ENCODE measurements at places on chromosomes 4 and X.

DNA sequence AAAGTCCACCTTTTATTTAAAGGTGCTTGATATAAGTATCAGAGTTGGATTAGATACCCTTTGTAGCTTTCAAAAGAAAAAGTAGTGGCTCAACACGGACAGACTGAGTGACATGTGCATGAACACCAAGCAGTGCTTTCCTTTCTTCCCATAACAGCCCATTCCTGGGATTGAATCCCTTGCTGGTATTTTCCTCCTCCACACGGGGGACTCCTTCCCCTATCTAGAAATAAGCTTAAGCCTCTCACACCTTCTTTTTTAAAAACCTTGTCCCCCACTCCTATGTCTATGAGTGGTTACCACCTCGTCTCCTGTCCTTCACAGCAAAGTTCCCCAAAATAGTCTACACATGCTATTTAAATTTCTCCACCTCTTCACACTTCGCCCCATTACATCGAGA, 5.1 kb downstream of the AP1S2 start:
- no peak for DNase-seq

DNA sequence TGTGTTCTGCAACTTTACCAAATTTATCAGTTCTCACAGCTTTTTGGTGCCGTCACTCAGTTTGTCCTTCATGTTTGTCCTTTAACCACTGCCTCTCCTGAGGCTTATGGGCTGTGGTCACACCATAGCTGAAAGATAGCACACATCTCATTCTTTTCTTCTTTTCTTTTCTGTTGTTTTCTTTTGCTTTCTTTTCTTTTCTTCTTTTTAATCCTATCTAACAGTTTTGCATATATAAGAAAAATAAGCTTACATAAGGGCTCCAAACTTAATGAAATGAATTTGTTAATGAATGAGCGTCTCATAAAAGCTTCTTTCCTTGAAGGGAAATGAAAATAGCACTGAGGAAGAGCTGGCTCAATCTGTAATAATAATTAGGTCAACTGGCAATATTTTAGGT, 1061.2 kb downstream of the PCDH18 start:
- DNase-seq: no peak

DNA sequence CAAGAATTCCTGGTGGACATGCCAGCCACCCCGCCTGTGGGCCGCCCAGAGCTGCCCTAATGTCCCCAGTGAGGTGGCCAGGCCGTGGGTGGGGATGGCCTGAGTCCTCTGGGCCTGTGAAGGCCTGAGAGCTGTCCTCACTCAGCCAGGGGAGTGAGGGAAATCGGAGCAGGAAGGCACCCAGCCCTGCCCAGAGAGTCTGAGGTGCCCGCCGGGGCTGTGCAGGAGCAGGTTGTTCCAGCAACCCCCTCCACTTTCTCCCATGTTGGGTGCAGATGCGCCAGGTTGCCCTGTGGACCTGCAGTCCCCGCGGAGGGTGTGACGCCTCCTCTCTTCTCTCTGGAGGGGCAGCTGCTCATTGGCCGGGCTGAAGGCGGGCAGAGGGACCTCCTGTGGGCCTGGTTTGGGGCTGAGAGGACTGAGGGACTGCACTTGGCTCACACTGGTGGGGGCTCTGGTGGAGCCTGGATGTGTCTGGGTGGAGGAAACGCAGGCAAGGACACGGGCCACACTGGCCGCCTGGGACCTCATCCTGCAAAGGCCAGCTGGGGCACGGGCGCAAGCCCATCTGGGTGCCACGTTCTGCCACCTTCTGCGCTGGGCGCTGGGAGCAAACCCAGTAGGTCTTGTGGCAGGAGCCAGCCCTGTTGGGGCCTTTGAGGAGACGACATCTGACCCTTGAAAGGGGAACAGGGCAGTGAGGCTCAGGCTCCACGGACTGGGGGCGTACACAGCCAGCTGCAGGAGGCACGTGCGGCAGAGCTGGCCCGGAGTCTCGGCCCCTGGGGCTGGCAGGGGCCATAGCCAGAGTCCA, 14.0 kb downstream of the DOK7 start:
- no peak for DNase-seq

DNA sequence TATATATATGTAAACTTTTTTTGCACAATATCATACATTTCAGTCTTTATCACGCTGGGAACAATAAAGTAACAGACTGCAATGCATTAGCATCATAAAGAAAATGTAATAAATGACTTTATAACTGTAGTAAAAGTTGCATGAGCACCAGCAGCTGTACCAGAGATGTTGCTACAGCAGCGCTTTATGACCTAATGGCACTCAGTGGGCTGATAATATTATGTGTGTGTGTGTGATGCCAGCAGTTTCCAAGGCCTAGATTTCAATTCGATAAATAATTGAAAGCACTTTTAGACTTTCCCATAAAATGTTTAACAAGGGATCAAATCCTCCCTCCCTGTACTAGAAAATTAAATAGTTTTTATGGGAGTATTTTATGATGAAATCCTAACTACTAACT, 367.6 kb upstream of the AGA start:
- no peak for DNase-seq

GRCh38 chrX:129724754-129725153, 14.0 kb upstream of the XPNPEP2 start:
- no peak for DNase-seq

DNA sequence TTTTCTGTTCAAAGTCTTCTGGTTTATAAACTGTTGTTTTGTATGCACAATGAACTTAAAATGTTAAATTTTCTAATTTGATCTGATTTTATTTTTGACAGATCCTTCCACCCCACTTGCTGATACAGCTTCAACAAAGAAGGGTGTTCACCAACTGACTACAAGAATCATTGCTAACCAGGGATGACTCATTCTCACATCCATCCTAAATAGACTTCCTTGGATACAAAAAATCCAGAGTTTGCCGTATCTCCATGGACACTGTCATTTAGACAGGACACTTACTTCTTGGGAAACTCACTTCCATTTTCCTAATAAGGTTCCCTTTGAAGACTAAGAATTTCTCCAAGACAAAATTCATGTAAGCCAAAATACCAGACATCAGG, 111.6 kb upstream of the NWD2 start:
- no peak for DNase-seq
